Left kidney (tissue), 8 donors: ENCODE measurements at places on chromosomes 6 and 20. TPM values are rescaled to one million over a fixed set of nuclear protein-coding genes. Genes with fewer than 3 reads are reported as not detected.

The DYNLRB1 gene
- 191 TPM for polyA plus RNA-seq

The TUBB2B gene
- 104 TPM for polyA plus RNA-seq

The DNMT3B gene
- polyA plus RNA-seq, result 10.1 TPM

The BCKDHB gene
- 34.4 TPM for polyA plus RNA-seq

The GFRA4 gene
- 0.17 TPM for polyA plus RNA-seq

The ULBP1 gene
- polyA plus RNA-seq, result 2.1 TPM

The CAGE1 gene
- polyA plus RNA-seq, result 0.38 TPM

The VIP gene
- 1.6 TPM for polyA plus RNA-seq

The IL17F gene
- 0.40 TPM for polyA plus RNA-seq

The CBFA2T2 gene
- 36.9 TPM for polyA plus RNA-seq

The SLC44A4 gene
- 52.6 TPM for polyA plus RNA-seq
